ENCODE measurements at places on chromosomes 5 and 9. TPM values are rescaled to one million over a fixed set of nuclear protein-coding genes. Genes with fewer than 3 reads are reported as not detected.
A peak's percentile ranks its signal among the peaks of the same experiment; 100 is the strongest.

DNA sequence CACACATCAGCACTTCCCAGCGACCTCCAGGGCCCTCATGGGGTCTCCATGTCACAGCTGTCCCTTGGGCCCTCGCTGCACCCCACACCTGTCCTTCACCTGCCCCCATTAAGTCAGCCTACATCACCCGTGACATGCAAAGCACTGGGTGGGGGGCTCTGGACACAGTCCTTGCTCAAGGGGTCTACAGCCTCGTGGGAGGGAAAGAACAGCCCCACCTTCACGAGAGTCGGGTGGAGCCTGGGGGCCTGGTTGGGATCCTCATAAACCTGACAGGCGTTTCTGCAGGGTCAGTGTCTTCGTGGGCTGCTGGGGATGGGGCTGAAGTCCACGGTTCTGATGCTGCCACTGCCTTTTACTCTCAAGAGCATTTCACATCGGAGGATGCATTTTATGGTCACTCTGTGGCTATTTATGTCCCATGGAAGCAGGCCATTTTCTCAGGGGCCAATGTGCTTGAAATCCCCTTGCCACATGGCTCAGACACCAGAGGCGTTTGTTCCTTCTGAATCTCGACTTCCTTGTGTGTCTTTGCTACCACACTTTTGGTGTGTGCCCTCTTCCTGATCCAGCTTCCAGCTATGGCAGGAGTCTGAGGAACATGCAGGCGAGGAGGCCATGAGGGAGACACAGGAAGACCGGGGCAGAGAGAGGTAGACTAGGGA, at the start of gene OR2V1:
Gene OR2V1, minus strand, starts transcription at position 338 of the 665 bp plus-strand sequence. CDS start 5,865 bp downstream, outside the sequence.
- DNase-seq: no peak

- peak; percentile 53 for DNase-seq
Observed at GRCh38 chr5:115472271-115473025, 72.1 kb downstream of the FEM1C start.

GRCh38 chr5:12250454-12250853, 346.2 kb upstream of the CTNND2 start:
- no peak for DNase-seq

GRCh38 chr5:68432682-68433081, 217.1 kb downstream of the PIK3R1 start:
- no peak for DNase-seq

- no peak for DNase-seq
Observed at GRCh38 chr9:101574731-101575333, 19.9 kb downstream of the PPP3R2 start.

DNA sequence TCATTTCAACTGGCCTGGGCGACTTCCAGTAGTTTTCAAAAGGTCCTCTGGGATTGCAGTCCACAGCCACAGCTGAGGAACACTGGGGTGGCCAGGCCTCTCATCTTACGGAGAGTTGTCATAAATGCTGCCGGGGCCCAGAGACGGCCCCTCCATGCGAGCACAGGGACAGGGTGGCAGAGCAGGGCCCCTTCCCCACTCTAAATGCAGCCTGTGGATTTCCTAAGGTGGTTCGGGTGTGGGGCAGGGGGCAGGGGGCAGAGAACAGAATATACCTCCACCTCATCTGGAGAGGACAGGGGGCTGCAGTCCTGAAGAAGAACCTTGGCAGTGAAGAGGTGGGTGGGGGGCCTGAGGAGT, 113.6 kb upstream of the TBC1D2 start:
- no peak for DNase-seq

- no peak for DNase-seq
Observed at GRCh38 chr5:119342406-119342805, 13.4 kb upstream of the TNFAIP8 start.

GRCh38 chr5:154714266-154714986, 40.8 kb upstream of the LARP1 start:
- no peak for DNase-seq

GRCh38 chr5:80220245-80220897, 35.5 kb downstream of the SERINC5 start:
- no peak for DNase-seq

DNA sequence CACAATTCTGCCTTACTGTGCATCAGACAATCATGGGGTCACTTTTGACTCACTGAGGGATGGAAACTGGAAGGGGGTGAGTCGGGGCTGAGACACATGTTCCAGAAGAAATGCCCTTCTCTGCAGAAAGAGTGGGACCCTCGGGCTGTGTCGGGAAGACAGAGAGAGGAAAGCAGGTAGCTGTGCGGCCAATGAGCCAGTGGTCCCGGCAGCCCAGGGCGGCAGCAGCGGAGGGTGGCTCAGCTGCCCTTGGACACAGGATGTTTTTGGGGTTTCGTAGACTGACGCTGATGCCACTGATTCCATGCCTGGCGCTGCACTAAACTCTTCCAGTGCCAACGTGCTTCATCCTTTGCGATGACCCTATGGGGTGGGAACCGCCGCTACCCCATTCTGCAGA, 78.4 kb upstream of the PPP1R26 start:
- no peak for DNase-seq

GRCh38 chr5:171709930-171710329, 75.7 kb upstream of the SMIM23 start:
- peak; percentile 43 for DNase-seq

DNA sequence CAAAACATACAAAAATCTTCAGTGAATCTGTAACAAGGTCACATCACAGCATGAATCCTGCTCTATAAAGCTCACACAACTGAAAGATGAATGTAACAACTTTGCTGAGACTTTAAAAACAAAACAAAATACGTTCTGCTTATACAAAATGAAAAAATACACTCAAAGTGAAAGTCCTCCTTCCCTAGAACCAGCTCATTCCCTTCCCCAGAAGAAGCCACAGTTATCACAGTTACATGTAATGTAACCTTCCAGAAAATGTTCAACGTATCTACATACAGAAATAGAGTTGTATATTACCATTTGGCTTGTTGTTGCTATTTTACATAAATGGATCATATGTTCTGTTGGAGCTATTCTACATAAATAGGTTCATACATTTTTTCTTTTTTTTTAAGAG, 2.6 kb downstream of the AUH start:
- DNase-seq: no peak

DNA sequence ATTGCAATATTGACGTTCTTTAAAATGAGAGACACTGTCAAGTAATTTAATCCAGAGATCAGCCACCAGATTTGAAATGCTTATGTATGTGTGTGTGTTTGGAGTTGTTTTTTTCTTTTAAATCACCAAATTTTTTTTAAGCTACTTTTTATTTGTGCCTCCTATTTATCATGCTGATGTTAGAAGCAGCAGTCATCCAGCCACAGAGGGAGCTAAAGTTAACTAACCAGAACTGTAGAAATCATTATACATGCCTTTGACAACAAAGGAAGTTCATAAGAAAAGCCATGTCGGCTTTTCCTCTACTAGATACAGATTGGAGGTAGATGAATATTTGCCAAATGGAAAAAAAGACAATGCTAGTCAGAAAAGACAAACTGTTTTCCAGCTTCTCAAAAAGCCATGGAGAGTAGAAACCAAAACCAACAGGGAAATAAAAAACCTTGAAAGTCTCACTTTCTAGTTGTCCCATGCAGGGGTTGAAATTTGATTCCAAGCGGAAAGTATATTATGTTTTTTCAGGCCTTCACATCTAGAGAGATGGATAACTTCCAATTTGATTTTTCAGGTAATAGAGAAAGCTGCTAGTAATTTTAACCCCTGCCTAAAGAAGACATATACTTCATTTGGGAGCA, 4.5 kb downstream of the PURA start:
- DNase-seq: no peak

DNA sequence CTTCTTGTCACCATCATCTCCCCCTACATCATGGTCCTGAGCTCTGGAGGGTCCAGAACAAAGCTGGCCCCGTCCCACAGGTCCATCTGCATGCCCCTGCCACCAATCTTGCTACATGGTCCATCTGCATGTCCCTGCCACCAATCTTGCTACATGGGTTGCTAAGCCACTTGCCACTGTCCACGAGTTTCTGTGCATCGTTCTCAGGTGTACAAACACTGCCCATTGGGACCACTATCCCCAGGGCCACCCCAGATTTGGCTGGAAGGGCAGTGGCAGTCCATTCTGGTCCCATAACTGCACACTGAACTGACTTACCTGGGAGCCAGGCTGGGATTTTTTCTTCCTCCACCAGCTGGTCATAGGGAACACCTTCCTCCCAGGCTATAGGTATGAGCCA, 8.0 kb upstream of the LAMC3 start:
- no peak for DNase-seq

DNA sequence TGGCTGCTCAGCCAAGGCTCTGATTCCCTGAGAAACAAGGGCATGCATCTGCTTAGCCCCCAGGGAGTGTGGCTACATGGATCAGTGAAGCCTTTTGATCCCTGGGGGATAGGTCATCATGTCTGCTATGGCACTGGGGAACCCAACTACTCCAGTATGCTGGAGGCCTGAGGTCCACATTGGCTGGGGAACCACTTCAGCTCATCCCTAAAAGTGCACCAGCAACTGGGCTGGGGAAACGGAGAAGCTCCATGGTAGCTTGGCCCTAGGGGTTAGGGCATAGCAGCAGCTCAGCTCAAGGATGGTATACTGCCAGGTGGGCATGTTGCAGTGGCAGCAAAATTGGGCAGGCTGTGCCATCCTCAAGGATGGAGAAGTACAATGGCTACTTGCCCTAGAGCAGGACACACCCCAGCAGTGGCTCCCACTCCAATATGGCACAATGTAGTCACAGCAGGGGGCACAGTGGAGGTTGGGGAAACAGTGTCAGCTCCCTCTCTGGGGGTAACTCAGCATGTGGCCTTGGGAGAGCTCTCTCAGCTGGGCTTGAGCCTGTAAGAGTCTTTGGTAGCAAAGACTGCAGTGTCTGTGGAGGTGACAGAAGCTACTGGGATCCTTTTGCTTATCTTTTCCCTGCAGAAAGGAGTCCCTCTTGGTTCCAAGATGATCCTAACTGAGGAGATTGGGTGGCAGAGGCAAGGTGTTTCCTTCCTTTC, 111.5 kb upstream of the FSTL4 start:
- DNase-seq: no peak

DNA sequence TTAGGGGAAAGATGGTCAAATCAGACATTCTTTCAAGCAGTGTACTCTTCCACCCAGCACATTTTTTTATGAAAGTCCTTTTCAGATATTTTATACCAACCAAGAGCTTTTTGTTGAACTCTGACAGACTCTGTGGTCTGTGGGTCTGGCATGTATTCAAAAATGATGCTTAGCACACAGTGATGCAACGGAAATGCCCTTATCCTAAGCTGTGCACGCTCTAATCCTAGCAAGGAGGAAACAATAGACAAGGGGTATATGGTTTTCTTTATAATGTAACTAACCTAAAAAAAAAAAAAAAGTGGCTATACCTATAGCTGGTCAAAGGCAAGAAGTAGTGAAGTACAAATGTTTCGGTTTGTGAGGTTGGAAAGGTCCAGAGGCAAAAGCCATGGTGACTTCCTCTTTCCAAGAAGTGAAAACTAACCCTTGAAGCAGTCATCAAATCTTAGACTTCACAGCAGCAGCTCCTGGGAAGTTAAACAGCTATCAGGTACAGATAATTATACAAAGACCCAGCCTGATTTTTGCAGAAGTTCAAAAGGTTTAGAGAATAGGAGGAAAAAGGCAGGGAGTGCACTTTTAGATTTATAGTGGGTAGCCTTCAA, 82.5 kb downstream of the SEMA6A start:
- no peak for DNase-seq

DNA sequence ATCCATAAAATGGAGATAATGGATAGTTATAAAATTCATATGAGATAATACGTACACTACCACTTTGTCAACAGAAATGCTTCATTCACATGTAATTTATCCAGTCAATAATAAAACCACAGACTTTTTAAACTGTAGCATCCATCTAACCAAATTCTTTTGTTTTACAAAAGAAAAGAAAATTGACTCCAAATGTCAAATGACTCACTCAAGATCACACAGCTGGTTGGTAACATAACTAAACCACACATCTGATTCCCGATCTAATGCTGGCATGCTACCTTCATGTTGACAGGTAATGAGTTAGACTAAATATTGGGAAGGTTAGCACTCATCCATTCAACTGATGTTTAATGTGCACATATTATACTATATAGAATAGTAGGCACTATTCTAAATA, 4.9 kb downstream of the FRMD3 start:
- DNase-seq: no peak

GRCh38 chr9:3446313-3446712, 79.5 kb downstream of the RFX3 start:
- no peak for DNase-seq

DNA sequence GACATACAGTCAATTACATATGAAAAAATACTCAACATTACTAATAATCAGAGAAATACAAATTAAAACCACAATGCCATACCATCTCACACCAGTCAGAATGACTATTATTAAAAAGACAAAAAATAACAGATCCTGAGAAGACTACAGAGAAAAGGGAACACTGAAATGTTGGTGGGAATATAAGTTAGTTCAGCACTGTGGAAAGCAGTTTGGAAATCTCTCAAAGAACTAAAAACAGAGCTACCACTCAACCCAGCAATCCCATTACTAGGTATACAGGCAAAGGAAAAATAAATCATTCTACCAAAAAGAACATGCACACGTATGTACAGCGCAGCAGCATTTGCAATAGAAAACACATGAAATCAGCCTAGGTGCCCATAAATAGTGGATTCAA, 41.6 kb upstream of the CCNG1 start:
- no peak for DNase-seq

DNA sequence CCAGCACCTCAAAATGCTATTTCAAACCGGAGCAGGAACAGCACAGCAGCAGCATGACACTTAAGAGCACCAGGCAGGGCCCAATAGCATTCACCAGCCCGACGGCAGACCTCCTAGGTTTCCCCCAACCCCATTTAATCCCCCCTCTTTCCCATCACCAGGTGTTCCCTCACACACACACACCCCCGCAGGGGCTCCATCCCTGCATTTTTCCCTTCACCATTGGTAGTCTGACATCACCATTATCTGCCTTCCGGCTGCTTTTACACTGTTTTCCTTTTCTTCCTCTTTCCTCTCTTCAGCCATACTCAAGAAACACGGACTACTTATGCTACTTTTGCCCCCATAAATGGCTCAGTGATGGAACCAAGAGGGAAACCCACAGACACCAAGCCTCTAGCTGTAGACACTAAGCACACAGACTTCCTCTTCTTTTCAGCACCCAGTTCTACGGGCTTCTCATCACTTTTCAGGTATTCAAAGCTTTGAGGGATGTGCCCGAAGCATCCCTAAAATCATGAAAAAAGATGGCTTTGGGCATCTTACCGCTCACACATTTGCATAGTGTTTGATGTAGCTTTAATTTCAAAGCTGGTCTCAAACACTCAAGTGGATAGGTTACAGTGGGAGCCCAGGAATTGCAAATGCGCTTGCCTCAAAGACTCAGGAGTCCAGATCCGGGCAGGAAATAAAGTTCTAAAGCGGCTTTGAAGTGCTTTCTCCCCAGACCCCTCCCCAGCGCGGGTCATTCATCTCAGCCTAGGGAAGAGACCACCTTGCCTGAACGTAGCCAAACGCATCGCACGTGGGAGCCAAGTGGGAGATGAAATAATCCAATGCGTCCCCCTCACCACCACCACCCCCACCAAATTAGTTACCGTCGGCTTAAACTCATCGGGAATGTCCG, 141.5 kb downstream of the TSSK1B start:
- DNase-seq: no peak

- no peak for DNase-seq
Observed at GRCh38 chr5:131525805-131526204, 109.2 kb downstream of the RAPGEF6 start.

The PCDHB2 gene
- total RNA-seq: 2.9 TPM

The PCDHGA7 gene
- 3.2 TPM for total RNA-seq

The SLC34A1 gene
- not detected for total RNA-seq

The STK10 gene
- 18.1 TPM for total RNA-seq

The OLFML2A gene
- total RNA-seq: 24.6 TPM

The PCDH1 gene
- 20.7 TPM for total RNA-seq

Data from left cardiac atrium (tissue), 4 donors.